Endothelial cell (in vitro differentiated cells): ENCODE measurements at places on chromosomes 7 and 10.
A peak's percentile ranks its signal among the peaks of the same experiment; 100 is the strongest.

DNA sequence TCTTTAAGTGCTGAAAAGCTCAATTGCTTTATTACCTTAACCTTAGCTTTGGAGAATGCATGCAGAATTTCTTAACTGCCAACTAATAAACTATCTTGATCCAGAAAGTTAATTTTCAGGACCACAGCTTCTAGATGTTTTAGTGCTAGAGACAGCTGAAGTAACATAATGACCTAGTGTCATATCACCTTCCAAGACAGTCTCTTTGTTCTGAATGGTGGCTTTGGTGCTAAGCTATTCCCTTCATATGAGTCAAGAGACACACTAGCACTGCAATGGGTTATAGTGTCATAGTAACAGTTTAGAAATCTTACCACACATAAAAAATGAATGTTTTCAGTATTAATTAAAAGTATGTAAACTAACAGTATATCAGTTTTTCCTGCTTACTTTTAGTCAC is 115.4 kb upstream of the LRRN3 start:
- no peak overlapping the region for H3K4me3 ChIP-seq
- H3K4me1 ChIP-seq, result peaks cover 3% of the 10 kb centered on the region
- DNase-seq, result no peak
- H3K36me3 ChIP-seq, result no peaks in the 10 kb centered on the region

DNA sequence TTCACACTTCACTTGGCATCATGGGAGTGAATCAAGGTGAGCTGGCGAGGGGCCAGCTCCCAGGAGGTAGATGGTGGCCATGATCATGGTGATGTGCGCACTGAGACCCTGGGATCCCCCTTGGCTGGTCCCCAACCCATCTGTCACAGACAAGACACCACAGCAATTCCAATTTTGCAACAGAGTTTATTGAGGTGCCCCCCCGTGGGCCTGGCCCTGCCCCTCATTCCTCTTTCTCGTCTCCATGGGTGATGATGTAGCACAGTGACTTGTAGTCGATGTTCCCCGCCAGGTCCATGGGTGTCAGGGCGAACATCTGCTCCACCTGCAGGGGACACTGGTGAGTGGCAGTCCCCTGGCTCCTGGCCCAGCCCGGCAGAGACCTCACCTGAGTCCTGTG is 2.4 kb downstream of the MYL7 start:
- peaks cover 2% of the 10 kb centered on the region for H3K4me1 ChIP-seq
- DNase-seq, result no peak
- no peak overlapping the region for H3K4me3 ChIP-seq
- H3K27ac ChIP-seq, result no peak overlapping the region
- H3K27me3 ChIP-seq, result peaks cover 3% of the 10 kb centered on the region
- H3K36me3 ChIP-seq, result no peaks in the 10 kb centered on the region

DNA sequence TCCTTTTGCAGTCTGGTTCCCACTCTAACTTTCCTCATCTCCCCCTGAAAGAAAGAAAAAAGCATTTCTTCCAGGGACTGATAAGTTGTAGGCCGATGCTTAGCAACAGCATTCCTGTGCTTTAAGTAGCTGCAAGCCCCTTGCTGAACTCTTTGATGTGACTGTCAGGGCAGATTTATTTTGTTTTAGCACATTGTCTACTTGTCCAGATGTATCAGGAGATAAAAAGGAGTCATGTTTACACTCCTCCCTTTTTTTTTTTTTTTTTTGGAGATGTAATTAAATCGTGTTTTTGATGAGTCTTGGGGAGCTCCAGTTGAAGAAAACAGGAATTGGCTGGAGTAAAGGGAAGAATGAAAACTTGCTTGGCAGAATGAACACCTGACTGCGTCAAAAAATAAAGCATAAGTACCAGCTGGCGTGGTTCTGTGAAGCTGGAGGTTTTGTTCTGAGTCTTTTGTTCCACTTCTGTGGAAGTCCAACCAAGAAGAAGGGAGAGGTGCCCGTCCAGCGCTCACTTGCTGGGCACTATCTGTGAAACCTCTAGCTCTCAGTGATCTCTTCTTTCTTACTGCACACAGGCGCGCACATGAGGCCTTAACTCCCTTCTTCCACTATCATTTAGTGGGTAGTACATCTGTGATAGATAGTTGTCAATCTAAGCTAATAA is 871.7 kb downstream of the LRMDA start:
- peak overlapping the region; percentile 67 for H3K27ac ChIP-seq
- peaks cover 32% of the 10 kb centered on the region for H3K4me1 ChIP-seq
- H3K36me3 ChIP-seq, result no peaks in the 10 kb centered on the region
- no peak for DNase-seq

DNA sequence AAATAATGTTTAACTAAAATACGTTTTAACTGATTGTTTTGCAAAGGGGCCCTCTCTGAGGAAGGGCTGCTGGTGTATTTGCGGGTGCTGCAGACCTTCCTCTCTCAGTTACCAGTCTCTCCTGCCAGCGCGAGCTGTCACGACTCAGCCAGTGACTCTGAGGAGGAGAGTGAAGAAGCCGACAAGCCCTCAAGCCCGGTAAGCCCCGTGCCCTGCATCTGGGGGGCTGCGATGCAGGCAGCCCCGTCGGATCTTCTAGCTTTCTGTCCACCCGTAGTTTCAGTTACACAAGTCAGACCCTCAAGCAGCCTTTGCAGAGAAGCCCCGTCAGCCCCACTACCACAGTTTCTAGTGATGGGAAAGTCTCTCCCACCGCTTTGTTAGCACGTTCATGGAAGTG is 45.1 kb downstream of the UBE3C start:
- peaks cover 27% of the 10 kb centered on the region for H3K36me3 ChIP-seq
- H3K27ac ChIP-seq, result no peak overlapping the region
- no peak for DNase-seq
- H3K4me3 ChIP-seq, result no peak overlapping the region
- H3K27me3 ChIP-seq, result no peaks in the 10 kb centered on the region

GRCh38 chr10:51344371-51344770 is 270.1 kb downstream of the PRKG1 start:
- no peak for DNase-seq
- no peaks in the 10 kb centered on the region for H3K36me3 ChIP-seq
- peaks cover 5% of the 10 kb centered on the region for H3K27me3 ChIP-seq
- H3K4me3 ChIP-seq, result no peak overlapping the region
- H3K4me1 ChIP-seq, result peaks cover 3% of the 10 kb centered on the region

DNA sequence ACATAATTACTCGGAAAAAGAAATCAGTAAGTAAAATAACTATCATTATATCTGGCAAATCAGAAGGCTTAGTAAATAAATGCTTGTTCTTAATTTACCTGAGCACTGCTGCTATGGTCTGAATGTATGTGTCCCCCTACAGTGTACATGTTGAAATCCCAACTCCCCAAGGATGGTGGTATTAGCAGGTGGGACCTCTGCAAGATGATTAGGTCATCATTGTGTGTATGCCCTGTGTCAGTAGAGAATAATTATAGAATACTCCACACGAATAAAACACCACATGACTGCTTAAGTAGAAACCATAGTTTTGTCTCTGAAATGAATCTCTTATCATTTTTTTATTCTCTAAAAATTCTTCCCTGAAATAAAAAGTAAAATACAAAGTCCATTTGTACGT is 101.6 kb downstream of the RNF133 start:
- H3K4me1 ChIP-seq, result no peaks in the 10 kb centered on the region
- no peak overlapping the region for H3K4me3 ChIP-seq
- no peak for DNase-seq

GRCh38 chr7:5422396-5423305 is 983 bp downstream of the TNRC18 start:
- peak overlapping the region; percentile 86 for H3K27ac ChIP-seq
- H3K4me3 ChIP-seq, result peak overlapping the region; percentile 97
- peak; percentile 45 for DNase-seq
- H3K4me1 ChIP-seq, result peaks cover 10% of the 10 kb centered on the region
- peaks cover 33% of the 10 kb centered on the region for H3K27me3 ChIP-seq

GRCh38 chr10:84938117-84938905 is 609.9 kb downstream of the CCSER2 start:
- no peaks in the 10 kb centered on the region for H3K36me3 ChIP-seq
- no peak overlapping the region for H3K27ac ChIP-seq
- DNase-seq, result no peak
- H3K4me3 ChIP-seq, result no peak overlapping the region
- H3K4me1 ChIP-seq, result peaks cover 5% of the 10 kb centered on the region

DNA sequence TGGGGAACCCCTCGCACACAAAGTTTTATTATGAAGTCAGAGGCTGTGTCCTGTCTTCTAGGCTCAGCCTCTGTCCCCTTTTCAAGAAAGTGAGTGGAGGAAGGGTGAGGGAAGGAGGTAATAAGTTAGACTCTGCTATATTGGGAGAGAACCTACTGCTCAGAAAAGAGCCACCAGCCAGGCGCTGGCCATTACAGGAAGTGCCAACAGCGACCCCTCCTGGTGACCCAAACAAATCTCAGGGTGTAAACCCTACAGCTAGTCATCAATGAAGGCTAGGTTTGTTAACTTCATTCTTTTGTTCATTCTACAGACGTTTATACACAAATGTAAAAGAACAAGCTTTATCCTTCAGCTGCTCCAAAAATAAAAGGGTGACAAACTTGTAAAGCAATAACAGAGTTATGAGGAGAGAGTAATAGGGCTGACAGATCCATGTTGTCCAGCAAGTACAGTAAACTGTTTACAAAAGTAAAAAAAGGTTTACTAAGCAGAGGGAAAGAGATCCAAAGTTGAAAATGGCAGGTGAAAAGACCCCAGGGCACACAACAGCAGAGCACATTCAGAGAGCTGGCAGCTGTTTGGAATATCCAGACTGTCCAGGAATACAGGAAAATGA is 82.7 kb downstream of the FAM204A start:
- DNase-seq, result peak; percentile 72
- no peak overlapping the region for H3K27ac ChIP-seq
- H3K36me3 ChIP-seq, result no peaks in the 10 kb centered on the region
- H3K4me3 ChIP-seq, result no peak overlapping the region

DNA sequence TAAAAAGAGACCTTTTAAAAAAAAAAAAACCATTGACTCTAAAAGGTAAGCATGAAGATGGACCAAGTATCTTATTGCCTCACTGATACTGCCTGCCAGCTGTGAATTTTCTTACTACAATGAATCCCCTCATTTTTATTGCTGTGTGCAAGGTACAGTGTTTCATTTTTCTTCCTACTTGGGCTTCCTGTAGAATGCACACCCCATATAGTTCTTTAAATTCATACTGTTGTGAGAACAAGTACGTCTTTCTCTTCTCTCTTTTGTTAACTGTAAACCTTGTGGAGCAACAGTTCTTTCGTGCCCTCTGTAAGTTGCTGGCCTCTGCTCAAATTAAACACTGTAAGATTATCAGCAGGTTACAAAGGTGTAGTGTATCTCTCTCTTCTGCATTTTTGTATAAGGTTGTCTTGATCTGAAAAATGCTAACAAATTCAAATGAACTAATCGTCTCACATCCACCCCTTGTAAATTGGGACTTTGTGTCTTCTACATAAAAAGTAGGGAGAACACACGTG is 105.6 kb downstream of the VTI1A start:
- no peak overlapping the region for H3K27ac ChIP-seq
- H3K4me1 ChIP-seq, result no peaks in the 10 kb centered on the region
- DNase-seq, result no peak
- no peak overlapping the region for H3K4me3 ChIP-seq

DNA sequence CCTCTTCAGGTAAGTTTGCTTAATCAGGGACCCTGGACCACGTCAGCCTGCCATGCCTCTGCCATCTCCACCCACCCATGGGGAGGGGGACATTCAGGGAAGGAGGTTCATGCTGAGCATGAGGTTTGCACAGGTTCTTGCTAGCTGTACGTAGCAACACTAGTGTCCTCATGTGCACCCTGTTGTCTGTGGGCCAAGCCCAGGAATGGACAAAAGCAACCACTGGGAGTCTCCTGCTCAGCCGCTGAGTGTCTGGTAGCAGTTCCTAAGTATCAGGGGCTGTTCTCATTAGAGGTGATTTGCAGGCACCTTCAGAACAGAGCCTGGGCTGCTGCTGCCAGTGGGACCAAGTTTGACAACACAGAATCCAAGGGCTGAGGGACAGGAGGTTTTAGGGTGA is 17.9 kb downstream of the CASP7 start:
- H3K27ac ChIP-seq, result no peak overlapping the region
- peaks cover 2% of the 10 kb centered on the region for H3K27me3 ChIP-seq
- no peak overlapping the region for H3K4me3 ChIP-seq
- no peak for DNase-seq
- no peaks in the 10 kb centered on the region for H3K4me1 ChIP-seq
- H3K36me3 ChIP-seq, result peaks cover 18% of the 10 kb centered on the region

- peaks cover 7% of the 10 kb centered on the region for H3K36me3 ChIP-seq
- H3K27me3 ChIP-seq, result peaks cover 1% of the 10 kb centered on the region
- H3K27ac ChIP-seq, result no peak overlapping the region
- peaks cover 18% of the 10 kb centered on the region for H3K4me1 ChIP-seq
- no peak for DNase-seq
- H3K4me3 ChIP-seq, result no peak overlapping the region
These were observed 21.2 kb upstream of the ATE1 start for GRCh38 chr10:121949049-121949448.

GRCh38 chr10:70074971-70075370 is 22.3 kb downstream of the MACROH2A2 start:
- DNase-seq, result no peak
- H3K27ac ChIP-seq, result no peak overlapping the region
- peaks cover 3% of the 10 kb centered on the region for H3K27me3 ChIP-seq
- H3K4me3 ChIP-seq, result no peak overlapping the region
- H3K4me1 ChIP-seq, result peaks cover 14% of the 10 kb centered on the region

DNA sequence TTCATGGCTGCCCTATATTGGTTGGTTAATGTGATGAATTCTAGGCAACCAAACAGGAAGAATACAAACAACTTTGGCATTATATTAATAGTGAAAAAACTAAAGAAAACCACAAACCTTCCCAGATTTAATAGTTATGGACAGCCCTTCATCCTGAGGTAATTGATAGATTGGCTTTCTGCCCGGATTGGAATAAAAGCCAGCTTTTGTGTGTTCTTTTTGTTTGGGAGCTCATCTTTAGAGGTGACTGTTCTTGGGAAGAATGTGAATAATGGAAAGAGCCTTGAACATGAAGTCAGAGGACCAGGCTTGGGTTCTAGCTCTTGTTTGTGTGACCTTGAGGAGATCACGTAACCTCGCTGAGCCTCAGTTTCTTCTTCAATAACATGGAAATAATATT is 92.3 kb downstream of the VTI1A start:
- DNase-seq, result no peak
- peaks cover 1% of the 10 kb centered on the region for H3K27me3 ChIP-seq
- H3K36me3 ChIP-seq, result peaks cover 7% of the 10 kb centered on the region
- H3K4me3 ChIP-seq, result no peak overlapping the region
- H3K4me1 ChIP-seq, result peaks cover 8% of the 10 kb centered on the region
- H3K27ac ChIP-seq, result no peak overlapping the region

GRCh38 chr7:129271500-129272355 is 46.9 kb downstream of the AHCYL2 start:
- DNase-seq, result peak; percentile 69
- H3K4me1 ChIP-seq, result no peaks in the 10 kb centered on the region
- peak overlapping the region; percentile 75 for H3K27ac ChIP-seq
- peaks cover 9% of the 10 kb centered on the region for H3K36me3 ChIP-seq
- H3K27me3 ChIP-seq, result peaks cover 3% of the 10 kb centered on the region
- no peak overlapping the region for H3K4me3 ChIP-seq
